Stimulated activated CD8-positive, alpha-beta memory T cell treated with anti-CD3 and anti-CD28 coated beads, Interleukin-7, amount 100 ng/mL, for 1 hour (primary cell): ENCODE measurements at places on chromosomes 3 and 15.

DNA sequence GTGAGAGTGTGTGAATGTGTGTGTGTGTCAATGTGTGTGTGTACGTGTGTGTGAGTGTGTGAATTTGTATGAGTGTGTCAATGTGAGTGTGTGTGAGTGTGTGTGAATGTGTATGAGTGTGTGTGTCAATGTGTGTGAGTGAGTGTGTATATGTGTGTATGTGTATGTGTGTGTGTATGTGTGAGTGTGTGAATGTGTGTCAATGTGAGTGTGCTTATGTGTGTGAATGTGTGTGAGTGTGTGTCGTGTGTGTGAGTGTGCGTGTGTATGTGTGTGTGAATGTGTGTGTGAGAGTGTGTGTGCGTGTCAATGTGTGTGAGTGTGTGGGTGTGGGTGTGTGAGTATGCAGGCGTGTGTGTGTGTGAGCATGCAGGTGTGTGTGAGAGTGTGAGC lies 93.5 kb upstream of the ALDH1A3 start:
- no peak for DNase-seq

- no peak for DNase-seq
Measured at GRCh38 chr3:26070854-26071253, 281.0 kb downstream of the OXSM start.

DNA sequence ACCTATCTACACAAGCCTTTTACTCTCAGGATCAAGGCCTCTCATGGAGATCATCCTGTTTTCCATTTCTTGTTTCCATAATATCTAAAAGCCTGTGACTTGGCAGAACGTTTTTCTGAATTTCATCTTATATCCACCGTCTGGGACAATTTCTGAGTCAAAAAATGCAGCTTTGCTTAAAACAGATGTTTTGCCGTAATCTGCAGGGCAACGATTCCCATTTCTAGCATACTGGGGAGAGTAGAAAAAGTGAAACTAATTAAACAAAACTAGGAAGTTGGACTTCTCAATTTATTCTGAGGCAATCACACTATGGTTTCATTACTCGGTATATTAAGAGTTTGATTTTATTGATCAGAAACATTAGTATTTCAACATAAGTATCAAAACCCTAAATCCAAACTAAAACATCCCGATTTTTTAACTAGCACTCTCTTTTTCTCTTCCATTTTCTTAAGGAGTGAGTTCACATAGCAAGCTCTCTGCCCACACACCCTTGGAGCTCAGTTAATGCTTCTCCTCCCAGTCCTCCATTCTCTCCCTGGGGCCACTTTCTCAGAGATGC lies 33.6 kb downstream of the SPATA12 start:
- no peak for DNase-seq

- no peak for DNase-seq
Measured at GRCh38 chr3:77149382-77149781, 109.5 kb downstream of the ROBO2 start.

GRCh38 chr15:31197497-31198414 lies 96.2 kb upstream of the TRPM1 start:
- no peak for DNase-seq

- DNase-seq = peak; percentile 99
Measured at GRCh38 chr15:72118017-72118978, at the start of the genes MYO9A and SENP8. TSS of gene MYO9A (minus strand) at chr15:72118150. CDS start at chr15:72046563, 71,587 bp downstream. TSS of gene SENP8 (plus strand) at chr15:72118403. CDS start at chr15:72139624, 21,221 bp downstream.

DNA sequence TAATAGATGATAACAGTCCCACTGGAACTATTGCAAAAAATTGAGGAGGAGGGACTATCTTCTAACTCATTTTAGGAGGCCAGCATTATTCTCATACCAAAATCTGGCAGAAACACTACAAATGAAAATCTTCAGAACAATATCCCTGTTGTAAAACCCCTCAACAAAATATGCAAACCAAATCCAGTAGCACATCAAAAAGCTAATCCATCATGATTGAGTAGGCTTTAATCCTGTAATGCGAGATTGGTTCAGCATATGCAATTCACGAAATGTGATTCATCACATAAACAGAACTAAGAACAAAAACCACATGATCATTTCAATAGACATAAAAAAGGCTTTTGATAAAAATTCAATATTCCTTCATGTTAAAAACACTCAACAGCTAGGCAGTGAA lies 23.9 kb upstream of the PLSCR2 start:
- no peak for DNase-seq

- no peak for DNase-seq
Measured at GRCh38 chr3:111784001-111784400, 75.1 kb upstream of the PHLDB2 start.

GRCh38 chr15:64683378-64683777 lies 92.0 kb downstream of the RBPMS2 start:
- DNase-seq = no peak

DNA sequence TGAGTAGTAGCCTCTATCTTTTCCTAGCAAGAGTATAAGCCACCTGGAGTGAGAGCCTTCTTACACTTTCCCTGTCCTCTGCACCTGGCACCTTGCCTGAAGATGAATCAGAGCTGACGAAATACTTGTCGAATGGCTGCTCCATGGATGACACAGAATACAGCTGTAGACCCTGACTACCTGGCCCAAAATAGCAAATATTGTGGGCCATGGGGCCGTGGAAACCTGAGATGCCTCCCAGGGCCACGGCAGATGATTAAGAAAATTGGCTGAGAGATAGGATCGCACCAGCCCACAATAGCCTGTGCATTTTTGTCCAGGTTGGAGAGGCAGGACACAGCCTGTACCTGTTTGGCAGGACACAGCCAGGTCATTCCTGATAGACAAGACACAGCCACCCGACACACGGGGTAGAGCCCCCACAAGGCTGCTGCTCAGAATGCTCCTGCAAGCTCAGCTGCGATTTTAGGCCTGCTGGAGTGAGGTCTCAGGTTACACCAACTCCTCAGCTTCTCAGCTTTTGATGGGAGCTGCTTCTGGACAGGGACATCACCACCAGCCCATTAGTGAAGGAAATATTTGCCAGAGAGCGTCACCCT lies 22.9 kb upstream of the TPM1 start:
- DNase-seq = no peak

DNA sequence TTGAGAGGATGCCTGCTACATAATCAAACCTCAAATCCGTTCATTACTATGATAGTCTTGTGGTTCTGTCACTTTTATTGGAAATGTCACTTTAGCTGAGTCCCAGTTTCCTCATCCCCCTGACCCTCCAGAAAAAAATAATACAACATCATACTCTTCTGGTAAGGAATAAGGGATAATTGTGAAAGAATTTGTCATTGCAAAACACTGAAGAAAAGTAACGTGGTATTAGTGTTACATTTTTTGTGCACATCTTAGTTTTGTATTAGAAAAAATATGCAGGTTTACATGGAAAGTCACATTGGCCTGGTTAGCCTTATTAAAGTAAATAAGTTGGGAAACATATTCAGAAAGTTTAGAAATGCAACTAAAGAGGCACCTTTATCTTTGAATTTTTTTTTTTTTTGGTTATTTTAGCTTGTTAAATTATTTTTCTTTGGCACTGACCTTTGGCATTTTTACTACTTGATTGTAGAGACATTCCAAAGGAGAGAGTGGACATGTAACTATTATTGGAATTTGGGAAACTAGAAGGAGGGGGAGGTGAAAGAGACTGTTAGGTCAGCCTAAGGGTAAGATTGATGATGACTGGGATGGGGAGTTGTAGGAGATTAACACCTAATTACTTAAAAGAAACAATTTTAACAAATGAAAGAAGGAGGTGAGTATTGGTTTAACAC lies 462.2 kb upstream of the RARB start:
- no peak for DNase-seq

- no peak for DNase-seq
Measured at GRCh38 chr3:165070682-165071081, 7.6 kb downstream of the SI start.

DNA sequence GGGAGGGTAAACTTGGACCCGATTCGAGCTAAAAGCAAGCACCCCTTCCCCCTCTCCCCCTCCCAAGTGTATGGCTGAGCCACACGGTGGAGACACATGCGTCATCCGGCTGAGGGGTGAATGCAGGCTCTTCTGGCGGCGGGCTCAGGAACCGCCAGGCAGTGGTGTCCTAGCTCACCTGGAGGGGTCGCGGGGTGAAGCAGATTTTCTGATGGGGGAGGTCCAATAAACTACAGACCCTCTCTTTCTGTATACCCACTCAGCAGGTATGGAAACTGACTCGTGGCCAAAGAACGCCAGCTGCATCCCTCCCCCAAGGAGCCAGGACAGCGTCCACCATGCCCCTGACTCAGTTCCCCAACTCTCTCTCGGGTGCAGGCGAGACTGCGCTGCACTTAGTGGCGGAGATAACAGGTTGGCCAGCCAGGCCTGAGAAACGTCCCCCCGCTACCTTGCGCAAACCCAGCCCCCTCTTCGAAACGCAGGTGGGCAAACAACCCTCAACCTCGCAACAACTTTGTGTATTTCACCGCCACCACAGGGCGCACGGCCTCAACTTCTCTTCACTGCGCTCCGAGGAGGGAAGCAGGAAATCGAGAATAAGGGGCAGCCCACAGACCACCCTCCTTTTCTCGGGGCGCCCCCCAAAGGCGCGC lies 1.3 kb downstream of the MAGI1 start:
- no peak for DNase-seq
